COR-L47 (cell line): ENCODE measurements at places on chromosomes 6 and 20.

GRCh38 chr6:37558646-37559045, 59.0 kb upstream of the CCDC167 start:
- DNase-seq: no peak

DNA sequence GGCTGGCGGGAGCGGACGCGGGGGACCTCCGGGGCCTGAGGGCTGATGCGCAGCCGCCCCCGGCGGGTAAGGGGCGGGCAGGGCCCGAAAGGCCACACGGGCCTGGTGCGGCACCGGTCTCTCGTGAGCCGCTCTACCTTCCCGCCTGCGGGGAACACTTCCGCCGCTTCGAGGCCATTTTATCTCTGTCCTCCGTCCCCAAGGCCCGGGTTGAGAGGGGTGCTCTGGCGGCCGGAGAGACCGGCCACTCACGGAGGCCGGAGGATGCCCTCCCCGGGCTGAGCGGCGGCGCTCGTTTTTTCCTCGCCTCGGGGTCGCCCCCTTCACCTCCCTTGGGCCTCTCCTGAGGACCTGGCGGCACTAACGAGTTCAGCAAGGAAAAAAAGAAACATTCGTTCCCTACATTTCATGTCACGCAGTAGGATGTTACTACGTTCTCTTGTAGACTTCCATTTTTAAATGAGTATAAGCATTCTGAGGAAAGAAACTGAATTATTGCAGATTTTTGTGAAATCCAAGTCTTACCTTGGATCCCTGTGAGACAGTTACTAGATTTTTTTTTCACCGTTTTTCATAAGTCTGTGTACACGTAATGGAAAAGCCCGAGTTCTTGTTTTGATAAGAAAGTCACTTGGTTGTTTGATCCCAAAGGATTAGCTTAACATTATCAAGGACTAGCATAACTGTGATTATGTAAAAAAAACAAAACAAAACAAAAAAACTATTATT, 575 bp downstream of the WTAP start:
- peak; percentile 17 for DNase-seq

DNA sequence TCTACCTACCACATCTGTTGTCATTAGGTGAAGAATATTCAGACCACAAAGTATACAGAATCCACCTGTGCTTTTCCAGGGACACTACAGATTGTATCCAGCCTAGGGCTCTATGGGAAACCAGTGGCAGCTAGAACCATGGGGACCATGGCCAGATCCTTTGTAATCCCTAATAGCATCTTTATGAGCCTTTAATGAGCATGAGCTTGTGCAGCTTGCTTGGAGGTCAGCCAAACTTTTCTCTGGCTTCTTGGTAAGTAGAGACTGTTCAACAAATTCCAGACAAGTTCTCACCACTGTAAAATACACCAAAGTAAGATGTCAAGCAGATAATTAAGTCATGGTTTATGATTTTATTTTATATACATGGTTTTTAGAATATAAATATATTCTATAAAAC, 301.6 kb upstream of the ADGRB3 start:
- DNase-seq: peak; percentile 62

- DNase-seq: no peak
These were observed 30.0 kb downstream of the SLC22A16 start for GRCh38 chr6:110446405-110446804.

DNA sequence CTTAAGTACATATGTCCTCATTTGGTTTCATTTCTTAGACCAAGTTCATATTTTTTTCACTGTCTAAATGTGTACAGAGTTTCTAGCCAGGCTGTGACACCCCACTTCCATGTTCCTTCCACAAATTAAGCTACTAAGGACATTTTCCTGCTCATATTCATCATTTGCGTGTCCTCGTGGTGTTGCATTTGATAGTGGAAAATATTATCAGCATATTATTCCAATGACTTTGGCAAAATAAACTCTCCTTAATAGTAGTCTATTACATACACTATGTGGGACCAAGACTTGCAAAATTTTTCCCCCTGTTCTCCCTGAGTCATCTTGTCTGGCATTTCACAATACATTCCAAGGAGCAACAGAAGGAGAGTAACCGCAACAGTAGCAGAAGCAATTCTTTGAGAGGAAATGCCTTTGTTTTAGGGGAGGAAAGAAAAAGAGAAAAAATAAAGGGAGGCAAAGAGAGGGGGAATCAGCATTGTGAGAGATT, 599.2 kb downstream of the COL12A1 start:
- no peak for DNase-seq

DNA sequence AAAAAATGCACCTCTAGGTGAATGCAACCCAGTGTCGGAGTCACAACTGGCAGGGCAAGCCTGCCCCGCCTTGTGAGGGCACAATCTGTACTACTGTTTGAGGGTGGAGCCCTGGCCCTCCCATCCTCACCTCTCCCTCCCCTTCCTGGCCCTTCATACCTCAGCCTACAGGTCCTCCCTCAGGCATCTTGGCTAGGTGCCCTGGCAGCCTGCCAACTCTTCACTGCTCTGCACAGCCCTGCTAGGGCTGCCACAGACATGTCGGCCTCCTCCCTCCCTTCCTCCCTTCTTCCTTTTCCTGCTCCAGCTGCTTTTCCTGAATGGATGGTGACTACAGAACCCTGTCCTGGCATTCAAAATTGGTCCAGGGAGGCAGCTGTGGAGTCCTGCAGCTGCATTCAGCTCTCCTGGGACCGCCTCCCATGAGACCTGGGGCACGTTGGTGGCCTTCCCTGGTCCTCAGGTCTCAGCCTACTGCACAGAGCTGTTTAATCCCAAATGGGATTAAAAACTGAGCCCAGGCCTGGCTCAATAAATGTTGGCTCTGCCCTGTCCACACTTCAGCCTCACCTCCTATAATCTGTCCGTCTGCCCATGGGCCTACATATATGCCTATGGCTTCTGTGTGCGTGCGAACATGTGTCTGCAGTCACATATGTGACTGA, 52.7 kb downstream of the CDH22 start:
- peak; percentile 97 for DNase-seq

DNA sequence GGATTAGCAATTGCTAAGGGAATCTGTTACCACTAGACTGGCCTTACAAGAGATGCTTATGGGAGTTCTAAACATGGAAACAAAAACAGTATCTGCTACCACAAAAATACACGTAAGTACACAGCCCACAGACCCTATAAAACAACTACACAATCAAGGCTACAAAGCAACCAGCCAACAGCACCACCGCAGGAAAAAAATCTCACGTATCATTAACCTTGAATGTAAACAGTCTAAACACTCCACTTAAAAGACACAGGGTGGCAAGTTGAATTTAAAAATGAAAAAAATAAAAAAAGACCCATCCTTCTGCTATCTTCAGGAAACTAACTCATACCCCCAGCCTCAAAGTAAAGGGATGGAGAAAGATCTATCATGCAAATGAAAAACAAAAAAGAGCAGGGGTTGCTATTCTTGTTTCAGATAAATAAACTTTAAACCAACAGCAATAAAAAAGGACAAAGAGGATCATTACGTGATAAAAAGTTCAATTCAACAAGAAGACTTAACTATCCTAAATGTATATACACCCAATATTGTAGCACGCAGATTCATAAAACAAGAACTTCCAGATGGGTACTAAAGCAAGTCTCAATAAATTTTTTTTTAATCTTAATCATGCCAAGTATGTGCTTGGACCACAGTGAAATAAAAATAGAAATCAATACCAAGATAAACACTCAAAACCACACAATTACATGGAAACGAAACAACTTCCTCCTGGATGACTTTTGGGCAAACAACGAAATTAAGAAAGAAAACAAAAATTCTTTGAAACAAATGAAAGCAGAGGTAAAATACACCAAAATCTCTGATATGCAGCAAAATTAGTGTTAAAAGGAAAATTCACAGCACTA, 52.3 kb downstream of the RNGTT start:
- no peak for DNase-seq

- DNase-seq: no peak
These were observed 94.7 kb downstream of the HUS1B start for GRCh38 chr6:562052-562676.

DNA sequence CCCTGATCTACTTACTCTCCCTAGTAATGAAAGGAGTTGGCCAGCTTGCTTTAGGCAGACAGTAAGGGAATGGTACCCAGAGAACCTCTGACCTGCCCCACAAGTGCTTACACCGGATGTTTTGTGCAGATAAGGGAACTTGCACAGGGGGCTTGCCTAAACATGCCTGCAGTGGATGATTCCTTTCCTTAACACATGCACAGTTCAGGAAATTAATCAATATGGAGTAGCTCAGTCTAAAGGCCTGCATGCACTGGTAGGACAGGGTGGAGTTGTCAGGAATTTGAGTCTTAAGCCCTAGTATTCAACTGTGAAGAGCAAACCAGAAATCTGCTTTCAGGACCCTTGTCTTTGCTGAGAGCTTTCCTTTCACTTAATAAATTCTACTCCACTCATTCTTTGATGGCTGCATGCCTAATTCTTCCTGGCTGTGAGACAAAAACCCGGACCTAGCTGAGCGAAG, 3.9 kb upstream of the TRIM38 start:
- DNase-seq: no peak

DNA sequence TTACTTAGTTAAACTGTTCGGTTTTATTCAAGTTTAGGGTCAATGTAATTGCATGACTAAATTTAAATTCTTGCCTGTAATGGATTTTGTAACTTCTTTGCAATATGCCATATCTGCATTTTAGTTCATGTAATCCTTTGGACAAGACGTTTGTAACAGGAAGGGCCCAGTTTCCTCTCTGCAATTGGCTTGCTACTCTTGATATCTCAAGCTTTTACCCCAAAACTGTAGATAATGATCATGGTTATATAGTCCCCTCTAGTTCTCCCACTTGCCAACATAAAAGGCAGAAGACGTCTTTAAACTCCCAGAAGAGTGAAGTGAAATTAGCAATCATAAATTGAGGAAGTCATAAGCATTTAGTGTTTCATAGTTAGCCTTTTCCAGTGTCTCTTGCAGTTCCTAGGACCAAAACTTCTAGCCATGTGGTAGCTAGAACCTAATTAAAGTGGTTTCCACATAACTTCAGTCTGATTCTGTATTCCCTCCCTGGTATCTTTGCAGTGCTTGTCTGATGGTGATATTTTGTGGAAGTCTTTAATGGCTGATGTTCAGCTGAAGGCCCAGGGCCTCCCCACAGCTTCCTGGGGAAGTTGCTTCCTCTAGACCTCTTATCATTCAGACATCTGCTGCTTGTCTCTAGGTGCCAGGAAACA, 117.8 kb upstream of the SUPT3H start:
- DNase-seq: no peak

DNA sequence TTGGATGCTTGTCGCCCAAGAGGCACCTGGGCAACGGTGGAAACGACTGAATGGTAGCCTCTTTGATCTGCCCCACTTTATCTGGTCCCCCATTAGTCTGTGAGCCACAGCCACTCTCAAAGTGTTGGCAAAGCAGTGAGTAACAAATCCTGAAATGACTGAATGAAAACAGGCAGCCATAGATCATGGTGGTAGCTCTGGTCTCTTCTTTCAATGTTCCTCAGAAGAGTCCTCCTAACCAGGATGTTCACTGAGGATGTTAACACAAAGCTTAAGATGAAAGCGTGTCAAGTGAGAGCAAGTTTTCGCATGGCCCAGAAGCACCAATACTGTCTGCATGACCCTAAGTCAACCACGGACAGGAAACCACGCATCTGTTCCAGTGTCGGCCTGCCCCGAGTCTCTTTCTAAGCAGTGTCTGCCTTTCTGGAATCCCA, 107.3 kb downstream of the IRF4 start:
- no peak for DNase-seq

DNA sequence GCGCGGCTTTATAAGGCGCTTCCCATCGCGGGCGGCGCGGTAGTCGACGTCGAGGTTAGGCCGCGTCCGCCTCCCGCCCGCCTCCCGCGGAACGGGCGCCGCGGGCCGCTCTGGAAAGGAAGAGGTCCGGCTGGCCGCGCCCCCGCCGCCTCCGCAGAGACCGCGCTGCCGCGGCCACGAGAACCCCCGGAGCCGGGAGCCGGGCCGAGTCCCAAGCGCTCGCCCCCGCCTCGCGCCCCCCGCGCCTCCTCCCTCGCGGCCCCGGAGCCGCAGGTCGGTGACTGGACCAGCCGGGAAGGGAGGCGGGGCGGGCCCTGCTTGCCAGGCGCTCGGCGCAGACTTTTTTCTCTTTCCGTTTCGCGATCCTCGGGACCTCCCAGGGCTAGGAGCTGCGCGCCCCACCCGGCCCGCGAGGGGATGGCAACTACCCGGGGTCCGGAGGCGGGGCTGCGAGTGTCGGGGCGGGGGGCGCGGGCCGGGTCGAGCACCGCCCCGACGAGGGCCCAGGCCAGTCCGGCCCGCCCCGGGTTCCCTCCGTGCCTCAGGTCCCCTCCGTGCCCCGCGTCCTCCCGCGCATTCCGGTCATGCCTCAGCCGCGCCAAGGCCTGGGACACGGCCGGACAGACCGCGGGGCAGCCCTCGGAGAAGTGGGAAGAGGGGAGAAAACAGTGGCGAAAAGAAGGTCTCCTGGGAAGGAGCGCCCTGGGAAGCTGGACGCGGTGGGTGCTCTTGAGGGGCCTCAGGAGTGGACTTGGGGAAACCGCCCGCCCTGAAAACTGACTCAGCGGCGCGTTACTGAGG, 417 bp upstream of the PXDC1 start:
- peak; percentile 71 for DNase-seq

GRCh38 chr6:144036064-144036834, 28.2 kb upstream of the PLAGL1 start:
- no peak for DNase-seq

- DNase-seq: no peak
These were observed 403.1 kb upstream of the ID4 start for GRCh38 chr6:19434065-19434464.

- DNase-seq: no peak
These were observed 12.7 kb downstream of the IL17F start for GRCh38 chr6:52231406-52232127.

- no peak for DNase-seq
These were observed 2.6 kb downstream of the BLCAP start for GRCh38 chr20:37524859-37525708.

DNA sequence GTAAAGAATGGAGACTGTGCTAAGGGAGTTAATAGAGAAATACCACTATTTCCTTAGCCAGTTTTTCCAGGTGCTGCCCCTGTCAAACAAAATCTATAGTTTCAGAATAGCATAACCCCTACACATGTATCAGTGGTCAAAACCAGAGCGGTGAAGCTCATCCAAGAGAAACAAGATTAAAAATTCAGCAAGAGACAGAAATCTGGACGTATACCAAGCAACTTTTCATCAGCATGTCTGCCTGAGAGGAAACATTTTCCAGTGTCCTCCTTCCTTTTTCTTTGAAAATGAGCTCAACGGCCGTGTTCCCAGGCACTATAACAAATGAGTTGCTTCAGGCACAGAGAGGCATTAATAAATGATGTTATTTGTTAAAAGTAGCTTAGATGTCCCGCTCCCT, 416.5 kb downstream of the BCKDHB start:
- no peak for DNase-seq

GRCh38 chr20:53918020-53918311, 152.4 kb downstream of the BCAS1 start:
- DNase-seq: no peak
